ENCODE measurements at places on chromosomes 2 and 18.

GRCh38 chr2:61718965-61719364 lies 134.9 kb downstream of the FAM161A start:
- DNase-seq = no peak

- no peak for DNase-seq
These were observed 22.1 kb downstream of the USP37 start for GRCh38 chr2:218546012-218546411.

- DNase-seq = peak; percentile 76
These were observed 26.4 kb downstream of the EML4 start for GRCh38 chr2:42195559-42195958.

DNA sequence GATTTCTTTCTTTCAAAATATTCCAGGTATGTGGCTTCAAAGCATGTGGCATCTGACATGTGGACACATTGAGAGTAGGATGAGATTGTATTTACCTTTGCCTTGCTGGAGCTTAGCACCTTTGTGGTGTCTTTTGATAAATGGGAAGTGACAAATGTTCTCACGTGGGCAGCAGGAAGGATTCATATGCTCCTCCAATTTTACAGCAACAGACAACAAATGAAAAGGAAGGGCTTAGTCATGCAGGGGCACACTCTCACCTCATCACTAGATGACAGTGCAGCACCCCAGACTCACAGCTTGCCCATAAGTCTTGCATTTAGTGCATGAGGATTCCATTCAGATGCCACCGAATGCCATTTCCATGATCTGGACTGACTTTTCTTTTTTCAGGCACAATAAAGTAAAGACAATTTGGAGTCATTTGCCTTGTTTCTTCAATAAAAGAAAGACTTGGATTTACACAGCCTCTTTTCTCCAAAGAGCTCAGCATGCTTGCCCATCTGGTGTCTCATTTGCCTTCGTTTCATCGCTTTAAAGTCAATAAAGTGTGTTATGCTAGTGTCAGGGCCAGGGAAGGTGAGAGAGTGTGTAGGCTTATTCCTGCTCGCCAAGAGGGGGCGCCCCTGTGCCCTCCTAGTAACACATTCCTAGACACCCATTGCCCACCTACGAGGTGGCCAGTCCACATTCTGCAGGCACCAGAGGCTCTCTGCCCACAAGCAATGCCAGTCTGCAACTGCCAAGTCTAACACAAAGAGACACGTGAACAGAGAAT lies 39.6 kb upstream of the DAPL1 start:
- peak; percentile 48 for DNase-seq

DNA sequence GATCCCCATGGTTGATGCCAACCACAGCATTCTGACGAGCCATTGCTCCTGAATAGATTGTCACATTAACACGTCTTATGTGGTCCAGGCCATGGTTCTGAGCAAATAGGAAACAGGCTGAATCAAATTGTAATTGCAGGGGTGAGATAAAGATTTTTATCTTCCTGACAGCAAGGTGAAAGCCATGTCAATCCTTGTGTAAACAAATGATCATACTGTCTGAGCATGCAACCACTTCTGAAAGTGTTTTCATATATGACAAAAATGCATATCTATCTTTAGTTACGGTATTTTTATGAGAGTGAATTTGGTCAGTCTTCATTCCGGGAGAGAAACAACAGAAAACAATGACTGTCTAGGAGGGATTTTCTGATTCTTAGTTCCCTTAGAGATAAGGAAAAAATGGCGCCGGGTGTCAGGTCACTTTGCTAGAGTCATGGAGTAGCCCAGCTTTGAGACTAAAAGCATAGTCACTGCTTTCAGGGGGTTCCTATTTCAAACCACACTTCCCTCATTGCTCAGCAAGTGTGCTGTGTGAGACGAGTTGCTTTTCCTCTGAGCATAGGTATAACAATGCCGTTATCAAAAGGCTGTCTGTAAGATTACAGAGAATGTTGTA lies 958.9 kb downstream of the DCDC2C start:
- DNase-seq = no peak

DNA sequence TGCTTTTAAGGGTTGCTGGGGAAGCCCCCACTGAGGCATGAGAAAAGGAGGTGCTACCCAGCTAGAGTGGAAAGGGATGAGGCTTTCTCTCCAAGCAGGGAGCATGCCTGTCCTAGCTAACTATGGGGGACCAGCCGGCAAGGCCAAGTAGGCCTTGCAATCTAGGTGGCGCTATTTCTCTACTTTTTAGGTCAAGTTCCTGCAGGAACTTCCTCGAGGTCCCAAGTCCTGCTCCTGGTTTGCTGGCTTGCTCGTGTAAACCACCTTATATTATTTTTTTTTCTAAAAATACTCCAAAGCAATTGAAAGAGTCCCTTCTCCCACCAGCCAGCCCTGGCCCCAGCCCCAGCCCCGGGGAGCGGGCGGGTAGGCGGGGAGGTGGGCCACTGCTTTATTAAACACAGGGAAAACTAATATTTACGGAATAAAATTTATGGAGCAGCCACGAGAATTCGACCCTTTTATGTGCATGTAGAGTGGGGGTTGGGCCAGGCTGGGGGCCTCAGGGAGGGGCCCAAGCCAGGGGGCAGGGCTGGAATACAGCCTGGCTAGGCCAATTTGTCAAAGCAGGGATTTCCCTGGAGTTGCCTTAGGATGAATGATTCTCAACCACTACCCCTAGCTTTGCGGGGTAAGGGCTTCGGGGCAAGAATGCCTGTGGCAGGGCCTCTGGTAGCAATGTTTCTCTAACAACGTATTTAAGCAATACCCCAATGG lies 12.8 kb upstream of the IHH start:
- DNase-seq = peak; percentile 76

DNA sequence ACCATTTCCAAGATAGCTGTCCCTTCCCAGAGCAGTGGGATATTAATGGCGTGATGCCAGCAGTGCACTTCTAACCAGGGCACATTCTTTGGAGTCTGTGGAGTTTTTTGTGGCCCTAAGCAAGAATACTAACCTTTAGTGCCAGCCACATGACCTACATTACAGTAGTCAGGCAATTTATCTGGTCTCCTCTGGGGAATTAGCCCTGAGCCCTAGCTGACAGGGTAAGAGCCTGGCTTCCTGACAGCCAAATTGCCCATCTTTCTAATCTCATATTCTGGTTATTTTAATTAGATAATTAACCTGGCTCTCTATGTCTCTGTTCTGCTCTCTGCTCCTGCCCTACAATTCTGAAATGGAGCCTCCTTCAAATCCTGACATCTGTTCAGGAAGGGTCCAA lies 5.2 kb downstream of the PFN4 start:
- no peak for DNase-seq

GRCh38 chr2:150646746-150647145 lies 159.3 kb upstream of the RND3 start:
- DNase-seq = peak; percentile 25

- DNase-seq = no peak
These were observed 317.0 kb upstream of the MYT1L start for GRCh38 chr2:2648094-2648493.

DNA sequence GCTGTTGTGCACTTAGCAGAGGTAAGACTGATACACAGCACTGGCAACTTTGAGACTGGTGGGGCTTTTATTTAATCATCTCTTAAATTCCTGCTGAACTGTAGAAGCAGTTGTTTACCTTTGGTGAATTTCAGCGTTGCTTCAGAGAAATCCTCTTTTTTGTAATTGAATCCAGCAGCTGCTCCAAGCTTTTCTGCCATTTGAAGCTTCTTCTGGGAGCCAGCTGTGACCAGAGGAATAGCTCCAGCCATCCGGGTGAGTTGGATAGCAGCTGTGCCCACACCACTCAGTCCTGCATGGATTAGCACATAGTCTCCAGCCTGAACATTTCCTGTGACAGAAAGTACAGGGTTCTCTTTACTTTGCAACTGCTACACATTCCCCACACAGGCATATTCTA lies 3.9 kb downstream of the TP53I3 start:
- no peak for DNase-seq

DNA sequence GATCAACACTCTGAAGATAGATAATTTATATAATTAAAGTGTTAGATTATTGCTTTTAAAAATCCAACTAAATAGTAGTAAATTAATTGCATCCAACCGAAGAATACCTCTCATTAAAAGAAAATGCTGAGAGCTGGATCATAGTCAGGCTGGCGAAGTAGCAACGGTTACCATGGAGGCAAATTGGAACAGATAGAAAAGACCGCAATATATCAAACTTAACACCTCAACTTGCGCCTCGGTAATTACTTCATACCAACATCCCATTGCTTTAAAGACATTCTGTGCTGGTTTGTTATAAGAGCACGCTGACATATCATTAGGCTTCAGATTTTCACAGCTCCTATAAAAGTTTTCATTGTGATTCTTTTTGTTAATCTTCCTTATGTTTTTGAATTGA lies 183.8 kb upstream of the ZC3H15 start:
- DNase-seq = no peak

GRCh38 chr2:99066075-99066958 lies 75.2 kb upstream of the C2orf15 start:
- DNase-seq = peak; percentile 73

GRCh38 chr18:3914109-3914508 lies 464.1 kb downstream of the TGIF1 start:
- no peak for DNase-seq

GRCh38 chr2:85861180-85861579 lies 27.6 kb downstream of the ST3GAL5 start:
- DNase-seq = no peak
